ENCODE measurements at places on chromosomes 13 and 19.
A peak's percentile ranks its signal among the peaks of the same experiment; 100 is the strongest.

DNA sequence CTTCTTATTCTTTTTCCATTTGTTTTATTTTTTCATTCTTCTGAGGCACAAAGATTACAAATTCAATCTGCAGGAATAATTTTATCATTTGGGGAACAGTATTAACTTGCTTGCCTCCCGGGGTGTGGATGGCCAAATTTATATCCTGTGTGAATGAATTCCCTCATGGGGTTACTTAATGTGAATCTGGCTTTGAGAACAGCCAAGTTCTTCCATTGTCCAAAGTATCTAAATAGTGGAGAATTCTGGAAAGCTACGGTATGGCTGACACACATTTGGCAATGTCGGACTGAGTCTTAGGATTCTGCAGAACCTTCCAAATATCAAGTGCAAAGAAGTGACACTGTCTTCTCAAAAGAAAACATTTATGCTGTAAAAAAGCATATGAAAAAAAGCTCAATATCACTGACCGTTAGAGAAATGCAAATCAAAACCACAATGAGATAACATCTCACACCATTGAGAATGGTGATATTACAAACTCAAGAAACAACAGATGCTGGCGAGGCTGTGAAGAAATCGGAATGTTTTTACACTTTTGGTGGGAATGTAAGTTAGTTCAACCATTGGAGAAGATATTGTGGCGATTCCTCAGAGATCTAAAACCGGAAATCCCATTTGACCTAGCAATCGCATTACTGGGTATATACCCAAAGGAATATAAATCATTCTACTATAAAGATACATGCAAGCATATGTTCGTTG lies 620.2 kb downstream of the EFNB2 start:
- no peak for DNase-seq

GRCh38 chr19:1826557-1827521 lies 14.8 kb upstream of the ATP8B3 start:
- no peak for DNase-seq

- DNase-seq, result no peak
These were observed 27.9 kb downstream of the PPP5C start for GRCh38 chr19:46374536-46375475.

DNA sequence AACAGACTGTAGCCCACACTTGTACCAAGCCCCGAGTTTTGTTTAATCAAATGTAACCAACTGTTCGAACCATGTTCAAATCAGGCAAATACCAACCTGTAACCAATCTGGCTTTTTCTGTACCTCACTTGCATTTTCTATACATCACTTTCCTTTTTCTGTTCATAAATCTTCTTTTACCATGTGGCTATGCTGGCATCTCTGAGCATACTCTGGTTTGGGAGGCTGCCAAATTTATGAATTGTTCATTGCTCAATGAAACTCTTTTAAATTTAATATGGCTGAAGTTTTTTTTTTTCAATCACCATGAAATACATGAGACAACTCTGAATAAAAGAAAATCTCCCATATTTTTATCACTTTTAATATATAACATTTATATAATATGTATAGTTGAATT lies 256.1 kb downstream of the SLITRK6 start:
- no peak for DNase-seq

GRCh38 chr19:49442771-49443365 lies 1.5 kb upstream of the SLC17A7 start:
- peak; percentile 47 for DNase-seq

DNA sequence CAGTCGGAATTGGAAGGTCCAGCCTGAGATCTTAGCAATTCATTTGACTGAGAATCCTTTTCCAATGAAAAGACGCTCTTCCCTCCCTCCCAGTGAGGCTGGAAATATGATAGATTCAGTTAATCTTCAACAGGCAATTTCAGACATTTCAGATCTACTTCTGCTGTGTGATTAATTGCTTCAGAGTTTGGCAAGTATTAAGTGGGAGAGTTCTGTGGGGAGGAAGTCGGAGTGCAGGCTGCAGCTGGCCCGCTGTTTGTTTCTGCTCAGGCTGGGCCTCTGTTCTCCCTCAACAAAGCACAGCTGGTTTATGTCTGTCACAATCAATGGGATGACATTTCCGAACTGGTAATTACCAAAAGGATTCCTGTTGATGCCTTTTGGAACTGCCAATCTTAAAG lies 178.2 kb downstream of the NDFIP2 start:
- no peak for DNase-seq

DNA sequence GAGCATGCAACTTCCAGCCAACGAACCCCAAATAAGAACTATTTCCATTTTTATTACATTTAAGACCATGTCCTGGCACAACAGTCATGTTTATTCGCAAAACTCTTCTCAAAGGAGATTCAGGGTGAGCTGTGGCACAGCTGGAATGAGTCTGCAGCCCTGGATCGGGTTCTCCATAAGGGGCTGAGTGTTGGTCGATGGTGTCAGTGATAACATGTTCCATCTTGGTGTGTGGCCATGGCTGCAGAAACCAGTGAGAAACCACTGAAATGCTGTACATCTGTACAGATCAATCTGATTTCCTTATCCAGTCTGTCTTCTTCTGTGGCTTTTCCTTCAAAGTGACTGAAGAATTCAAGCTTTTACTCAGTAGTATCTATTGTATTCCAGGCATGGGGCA lies 15.2 kb downstream of the FAM124A start:
- no peak for DNase-seq

DNA sequence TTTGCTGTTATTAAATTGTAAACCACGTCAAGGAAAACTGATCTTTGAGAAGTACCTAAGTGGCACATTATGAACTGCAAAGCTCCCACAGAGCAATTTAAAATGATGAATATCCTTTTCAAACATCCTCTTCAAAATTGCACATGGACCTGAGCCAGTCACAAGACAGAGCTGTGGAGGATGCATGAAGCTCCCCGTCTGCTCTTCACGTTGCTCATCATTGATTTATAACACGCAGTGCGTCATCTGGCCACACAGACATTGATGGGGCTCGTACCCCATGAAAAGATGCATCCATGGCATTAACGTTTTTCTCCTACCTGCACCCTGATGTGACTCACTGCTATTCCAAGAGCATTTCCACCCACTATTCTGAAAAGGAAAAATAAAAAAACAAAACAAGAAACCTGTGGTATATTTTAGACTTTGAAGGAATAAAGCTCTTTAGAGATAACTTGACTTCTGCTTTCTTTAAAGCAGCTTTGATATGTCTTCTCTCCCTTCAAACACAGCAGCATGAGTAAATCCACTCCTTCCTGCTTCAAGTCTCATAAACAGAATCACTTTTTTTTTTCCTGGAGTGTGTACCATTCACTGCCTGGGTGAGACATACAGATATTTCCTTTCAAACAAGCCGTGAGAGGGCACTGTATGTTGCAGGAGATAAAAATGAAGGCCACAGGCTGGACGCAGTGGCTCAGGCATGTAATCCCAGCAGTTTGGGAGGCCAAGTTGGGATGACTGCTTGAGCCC lies 7.2 kb upstream of the SERTM1 start:
- no peak for DNase-seq

- DNase-seq, result no peak
These were observed 5.7 kb upstream of the ATF5 start for GRCh38 chr19:49923055-49924003.

DNA sequence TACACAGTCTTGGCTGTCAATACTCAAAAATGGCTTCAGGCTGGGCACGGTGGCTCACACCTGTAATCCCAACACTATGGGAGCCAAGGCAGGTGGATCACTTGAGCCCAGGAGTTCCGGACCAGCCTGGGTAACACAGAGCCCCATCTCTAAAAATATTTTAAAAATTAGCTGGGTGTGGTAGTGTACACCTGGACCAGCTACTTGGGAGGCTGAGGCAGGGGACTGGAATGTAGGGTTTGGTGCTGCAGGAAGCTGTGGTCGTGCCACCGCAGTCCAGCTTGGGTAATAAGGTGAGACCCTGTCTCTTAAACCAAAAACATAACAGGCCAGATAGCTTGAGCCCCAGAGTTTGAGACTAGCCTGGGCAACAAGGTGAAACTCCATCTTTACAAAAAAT lies 6.7 kb upstream of the CHERP start:
- no peak for DNase-seq

DNA sequence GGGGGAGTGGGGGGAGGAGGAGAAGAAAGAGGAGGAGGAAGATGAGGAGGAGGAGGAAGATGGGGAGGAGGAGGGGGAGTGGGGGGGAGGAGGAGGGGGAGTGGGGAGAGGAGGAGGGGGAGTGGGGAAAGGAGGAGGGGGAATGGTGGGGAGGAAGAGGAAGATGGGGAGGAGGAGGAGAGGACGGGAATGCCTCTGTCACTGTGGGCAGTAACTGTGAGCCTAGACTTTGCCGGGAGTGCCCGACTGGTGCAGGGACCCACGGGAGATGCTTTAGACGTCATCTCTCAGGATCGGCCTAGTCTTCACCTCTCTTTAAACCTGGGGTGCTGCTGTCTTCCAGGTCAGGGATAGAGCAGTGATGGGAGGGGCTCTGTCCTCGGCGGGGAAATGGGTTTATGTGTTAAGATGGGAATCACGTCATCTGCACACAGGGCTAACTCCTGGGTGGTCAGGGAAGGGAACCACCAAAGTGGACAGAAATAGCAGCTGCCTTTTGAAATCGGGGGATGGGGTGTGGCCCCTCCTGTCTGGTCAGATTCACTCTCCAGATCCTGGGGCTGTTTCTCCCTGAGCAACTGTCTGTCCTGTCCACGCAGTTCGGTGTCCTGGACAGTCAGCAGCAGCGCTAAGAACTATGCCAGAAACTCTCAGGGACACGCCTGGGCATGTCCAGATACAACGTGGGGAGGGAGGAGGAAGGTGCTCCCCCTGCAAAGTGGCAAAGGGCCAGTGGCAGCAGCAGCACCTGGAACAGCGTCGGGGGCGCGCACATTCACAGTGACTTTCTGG lies 26.9 kb downstream of the GAS6 start:
- no peak for DNase-seq

DNA sequence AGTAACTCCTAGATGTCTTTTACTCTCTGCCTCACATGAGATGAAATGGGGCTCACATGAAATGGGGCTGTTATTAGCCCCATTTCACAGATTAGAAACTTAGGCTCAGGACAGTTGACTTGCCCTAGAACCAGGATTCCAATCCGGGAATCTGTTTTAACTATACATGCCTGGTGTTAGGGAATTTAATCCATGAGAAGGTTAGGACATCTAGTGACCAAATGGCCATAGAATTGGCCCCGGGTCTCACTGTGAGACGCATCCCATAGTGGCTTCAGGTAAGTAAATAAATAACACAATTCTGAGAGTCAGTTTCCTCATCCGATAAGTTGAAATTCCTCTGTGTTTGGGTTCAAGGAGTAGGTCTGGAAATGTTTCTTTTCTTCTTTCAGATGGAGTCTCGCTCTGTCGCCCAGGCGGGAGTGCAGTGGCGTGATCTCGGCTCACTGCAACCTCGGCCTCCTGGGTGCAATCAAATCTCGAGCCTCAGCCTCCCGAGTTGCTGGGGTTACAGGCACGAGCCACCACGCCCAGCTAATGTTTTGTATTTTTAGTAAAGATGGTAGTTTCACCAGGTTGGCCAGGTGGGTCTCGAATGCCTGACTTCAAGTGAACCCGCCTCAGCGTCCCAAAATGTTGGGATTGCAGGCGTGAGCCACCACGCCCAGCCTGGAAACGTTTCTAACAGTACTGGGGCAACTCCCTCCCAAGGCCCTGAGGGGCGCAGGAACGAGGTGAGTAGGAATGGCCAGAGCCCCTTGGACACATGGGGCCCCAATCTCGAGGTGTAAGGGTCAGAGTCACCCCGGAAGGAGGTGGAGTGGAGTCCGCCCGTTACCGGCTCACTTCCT lies 1.2 kb upstream of the ZNF574 start:
- no peak for DNase-seq

DNA sequence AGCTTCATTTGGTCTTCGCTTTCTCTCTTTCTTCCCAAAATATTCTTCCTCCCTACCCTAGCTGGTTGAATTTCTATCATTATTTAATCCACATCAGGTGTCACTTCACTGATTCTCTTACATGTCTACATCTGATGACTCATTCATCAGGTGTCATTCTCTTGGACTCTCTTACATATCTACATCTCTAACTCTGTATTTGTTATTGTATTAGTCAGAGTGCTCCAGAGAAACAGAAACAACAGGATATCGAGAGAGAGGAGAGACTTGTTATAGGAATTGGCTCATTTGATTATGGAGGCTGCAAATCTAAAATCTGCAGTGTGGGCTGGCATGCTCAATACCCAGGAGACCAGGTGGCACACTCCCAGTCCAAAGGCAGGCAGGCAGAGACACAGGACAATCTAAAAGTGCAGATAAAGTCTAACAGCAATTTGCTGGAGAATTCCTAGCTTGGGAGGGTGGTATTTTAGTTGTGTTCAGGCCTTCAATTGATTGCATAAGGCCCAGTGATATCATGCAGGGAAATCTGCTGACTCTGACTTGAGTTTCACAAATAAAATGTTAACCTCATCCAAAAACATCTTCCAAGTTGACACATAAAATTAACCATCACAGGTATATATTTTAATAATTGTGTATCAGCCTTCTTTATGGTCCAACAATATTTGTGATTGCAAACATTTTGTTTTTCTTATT lies 541.4 kb upstream of the SLITRK5 start:
- no peak for DNase-seq

DNA sequence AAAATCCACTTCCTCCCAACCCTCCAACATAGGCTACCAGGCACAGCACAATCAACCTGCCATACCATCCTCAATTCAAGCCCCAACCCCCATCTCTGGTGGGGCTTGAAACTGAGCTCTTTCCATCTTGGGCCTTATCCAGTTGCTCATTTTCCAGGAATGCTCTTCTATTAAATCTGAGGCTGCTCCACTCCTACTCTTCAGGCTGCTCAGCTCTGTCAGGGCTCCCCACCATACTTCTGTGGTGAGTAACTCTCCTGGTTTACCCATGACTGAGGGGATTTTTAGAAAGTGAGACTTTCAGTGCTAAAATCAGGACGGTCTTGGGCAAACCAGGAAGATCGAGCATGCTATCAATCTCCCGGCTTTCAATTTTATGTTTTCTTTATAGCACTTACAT lies 512.8 kb downstream of the LMO7 start:
- no peak for DNase-seq

DNA sequence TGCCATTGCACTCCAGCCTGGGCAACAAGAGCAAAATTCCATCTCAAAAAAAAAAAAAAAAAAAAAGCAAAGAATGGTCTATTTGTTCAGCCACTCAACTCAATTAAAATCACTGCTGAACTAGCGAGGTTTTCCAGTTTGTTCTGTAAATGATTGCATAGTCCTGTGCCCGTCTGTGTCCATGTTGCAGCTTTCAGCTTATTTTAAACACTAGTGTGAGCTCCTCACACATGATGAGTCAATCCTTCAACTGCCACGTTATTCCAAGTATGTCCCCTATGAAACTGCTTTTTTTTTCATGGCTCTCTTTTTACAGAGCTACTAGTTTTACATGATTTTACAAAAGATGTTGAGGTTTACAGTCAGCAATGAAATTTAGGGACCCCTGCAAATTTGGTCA lies 12.2 kb downstream of the SUGP2 start:
- DNase-seq, result no peak

- no peak for DNase-seq
These were observed 387.6 kb downstream of the SLITRK6 start for GRCh38 chr13:85411591-85411990.

GRCh38 chr13:112704308-112705145 lies 14.7 kb downstream of the ATP11A start:
- no peak for DNase-seq

- DNase-seq, result no peak
These were observed 14.7 kb downstream of the CILP2 start for GRCh38 chr19:19552798-19553197.
